Omental fat pad (tissue), 4 donors: ENCODE measurements at places on chromosomes 16 and 17.

GRCh38 chr16:51374346-51374745 lies 223.3 kb upstream of the SALL1 start:
- no peak for DNase-seq

DNA sequence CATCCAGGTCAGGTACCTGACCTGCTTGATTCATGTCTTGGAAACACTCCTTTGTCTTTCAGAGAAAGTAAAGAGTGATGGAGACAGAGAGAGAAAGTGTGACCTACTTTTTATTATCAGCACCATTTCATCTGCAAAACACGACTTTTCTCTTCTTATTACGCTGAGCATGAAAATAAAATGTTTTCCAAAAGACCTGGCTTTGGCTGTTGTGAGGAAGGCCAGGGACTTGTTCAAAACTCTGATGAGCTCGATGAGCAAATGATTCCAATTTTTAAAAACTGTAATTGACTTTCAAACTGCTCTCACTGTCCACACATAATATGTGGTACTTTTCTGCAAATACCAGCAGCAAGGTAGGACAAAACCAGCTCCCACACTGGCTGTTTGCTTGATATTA lies 679.9 kb downstream of the MAF start:
- DNase-seq = no peak

DNA sequence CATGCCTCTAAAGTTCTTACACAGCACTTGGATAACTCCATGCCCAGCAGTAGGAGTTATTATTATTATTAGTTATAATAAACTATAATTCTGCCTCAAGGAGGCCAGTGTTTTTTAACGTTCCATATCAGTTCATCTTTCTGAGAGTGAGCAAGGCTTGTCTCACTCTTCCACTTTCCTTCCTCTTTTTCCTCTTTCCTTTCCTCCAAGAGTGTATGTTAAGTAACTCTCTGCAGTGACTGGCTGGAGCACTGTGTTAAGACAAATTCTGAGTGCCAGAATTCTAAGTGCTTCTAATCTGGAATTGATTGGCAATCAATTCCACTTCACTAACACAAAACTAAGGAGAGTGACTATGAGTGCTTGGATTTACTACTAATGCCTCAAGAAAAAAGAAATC lies 16.4 kb downstream of the CLEC19A start:
- DNase-seq = no peak

DNA sequence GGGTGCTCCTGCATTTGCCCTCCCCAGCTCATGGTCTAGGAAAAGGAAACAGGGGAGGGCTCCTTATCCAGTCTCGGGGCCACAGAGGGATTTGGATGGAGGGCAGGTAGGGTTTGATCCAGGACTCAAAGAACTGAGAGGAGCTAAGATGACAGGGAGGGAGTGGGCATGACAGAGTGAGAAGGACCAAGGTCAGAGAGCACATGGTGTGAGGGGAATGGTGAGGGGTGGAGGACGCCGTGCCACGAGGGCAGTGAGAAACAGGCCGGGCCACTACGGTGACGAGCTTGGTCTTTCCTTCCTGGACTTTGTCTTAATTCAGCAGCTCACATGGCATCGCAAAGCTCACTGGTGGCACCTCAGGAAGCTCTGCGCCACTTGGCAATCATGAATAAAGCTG lies 35.2 kb downstream of the IRF8 start:
- DNase-seq = no peak

DNA sequence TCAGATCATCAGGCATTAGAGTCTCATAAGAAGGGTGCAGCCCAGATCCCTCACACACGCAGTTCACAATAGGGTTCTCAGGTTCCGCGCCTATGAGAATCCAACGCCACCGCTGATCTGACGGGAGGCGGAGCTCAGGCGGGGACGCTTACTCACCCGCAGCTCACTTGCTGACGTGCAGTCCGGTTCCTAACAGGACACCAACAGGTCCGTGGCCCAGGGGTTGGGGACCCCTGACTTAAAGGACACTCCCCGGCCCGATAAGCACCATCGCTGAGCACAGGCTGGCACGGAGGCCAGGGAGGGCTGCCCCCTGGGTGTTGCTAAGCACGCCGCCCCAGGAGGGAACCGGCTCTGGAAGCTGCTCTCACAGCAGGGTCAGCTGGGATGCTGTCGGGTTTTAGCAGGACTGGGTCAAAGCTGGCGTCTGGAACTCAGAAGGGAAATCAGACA lies 30.1 kb upstream of the BAHCC1 start:
- DNase-seq = no peak

DNA sequence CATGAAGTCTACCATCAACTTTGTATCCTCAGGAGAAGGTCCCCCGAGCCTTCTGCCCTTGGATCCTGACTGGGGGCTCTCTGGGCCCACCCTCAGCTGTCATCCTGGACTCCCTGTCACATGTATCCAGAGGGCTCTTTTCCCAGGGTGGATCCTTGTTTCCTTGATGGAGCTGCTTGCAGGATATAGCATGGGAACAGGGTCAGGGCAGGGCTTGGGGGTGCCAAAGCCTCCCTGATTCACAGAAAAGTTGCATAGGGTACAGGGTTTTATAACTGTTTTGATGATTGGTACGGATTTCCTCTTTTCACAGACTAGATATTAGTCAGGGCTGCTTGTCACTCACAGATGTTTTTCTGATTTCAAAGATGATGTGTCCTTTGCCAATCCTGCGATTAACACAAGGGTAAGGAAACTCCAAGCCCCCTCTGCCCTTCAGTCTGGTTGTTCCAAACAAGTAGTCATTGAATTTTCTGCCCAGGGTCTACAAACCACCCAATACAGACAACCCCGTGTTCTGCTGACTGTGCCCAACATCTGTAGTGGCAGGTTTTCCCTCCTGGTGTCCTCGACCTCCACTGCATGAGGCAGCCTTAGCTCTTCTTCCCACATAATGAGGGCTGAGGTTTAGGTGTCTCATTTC lies 20.6 kb upstream of the SLC35G3 start:
- DNase-seq = no peak

GRCh38 chr17:19281161-19281560 lies 44.0 kb downstream of the EPN2 start:
- no peak for DNase-seq

DNA sequence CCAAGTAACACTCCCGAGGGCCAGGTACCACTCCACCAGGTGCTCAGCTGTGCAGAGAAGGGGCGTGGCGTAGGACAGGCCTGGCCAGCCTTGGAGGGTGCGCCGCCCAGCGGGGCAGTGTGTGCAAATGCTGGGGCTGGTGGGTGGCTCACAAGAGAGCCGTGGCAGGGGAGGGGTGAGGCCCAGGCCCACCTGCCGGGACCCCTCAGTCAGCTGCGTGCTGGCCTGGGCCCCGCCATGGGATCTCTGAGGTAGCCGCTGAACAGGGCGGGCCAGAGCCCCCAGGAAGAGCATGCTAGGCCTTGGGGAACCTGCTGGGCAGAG lies 8.8 kb downstream of the TPSG1 start:
- no peak for DNase-seq

GRCh38 chr17:34706029-34706428 lies 126.6 kb downstream of the TMEM132E start:
- no peak for DNase-seq
